GM12865 (cell line): ENCODE measurements at places on chromosomes 11 and 22.
A peak's percentile ranks its signal among the peaks of the same experiment; 100 is the strongest.

GRCh38 chr11:38952698-38953097 lies 2354.7 kb upstream of the RAG2 start:
- DNase-seq: no peak

- peak; percentile 58 for DNase-seq
Observed at GRCh38 chr11:10606536-10607208, 38.2 kb upstream of the LYVE1 start.

DNA sequence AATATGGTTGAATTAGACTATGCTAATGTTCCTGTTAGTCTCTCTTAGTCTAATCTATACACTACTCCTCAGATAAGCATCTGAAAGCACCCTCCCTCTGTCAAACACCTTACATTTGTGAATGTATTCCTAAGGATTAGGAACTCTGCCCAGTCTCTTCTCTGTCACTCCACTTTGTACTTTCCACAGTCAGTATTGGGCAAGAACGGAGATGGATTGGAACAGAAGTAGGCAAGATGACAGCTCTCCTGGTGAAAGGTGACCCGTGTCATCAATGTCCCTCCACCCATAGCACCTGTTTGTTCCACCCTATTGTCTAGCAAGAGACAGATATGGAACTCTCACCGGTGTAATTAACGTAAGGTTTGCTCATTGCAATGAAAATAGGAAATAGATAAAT lies 613.8 kb downstream of the CNTN5 start:
- no peak for DNase-seq

DNA sequence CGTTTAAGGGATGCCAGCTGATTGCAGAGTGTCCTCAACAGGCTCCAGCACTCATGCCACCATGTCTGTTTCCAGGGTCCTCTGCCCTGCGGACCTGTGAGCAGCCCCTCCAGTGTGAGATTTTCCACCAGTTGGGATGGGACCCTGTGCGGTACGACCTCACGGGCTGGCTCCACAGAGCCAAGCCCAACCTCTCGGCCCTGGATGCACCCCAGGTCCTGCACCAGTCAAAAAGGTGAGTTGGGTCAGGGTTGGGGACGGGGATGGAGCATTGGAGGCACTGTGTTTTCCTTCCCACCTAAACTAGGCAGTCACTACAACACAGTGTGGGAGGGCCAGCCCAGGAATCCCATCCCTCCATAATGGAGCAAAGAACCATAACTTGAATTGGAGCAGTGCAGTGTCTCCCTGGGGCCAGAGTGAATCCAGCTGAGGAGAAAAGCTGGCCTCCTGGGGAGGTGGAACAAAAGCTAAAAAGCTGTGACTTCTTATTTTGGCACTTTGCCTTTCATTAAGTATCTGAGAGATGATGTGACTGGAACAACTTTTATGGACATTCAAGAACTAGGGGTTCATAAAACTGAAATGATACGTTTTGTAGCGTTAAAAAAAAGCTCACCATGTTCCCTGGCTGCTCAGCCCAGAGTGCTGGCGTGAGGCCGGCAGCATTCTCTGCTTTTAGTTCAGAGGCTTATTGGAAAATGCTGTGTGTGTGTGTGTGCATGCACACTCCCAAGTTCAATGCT lies 101.8 kb downstream of the MYO18B start:
- DNase-seq: no peak

DNA sequence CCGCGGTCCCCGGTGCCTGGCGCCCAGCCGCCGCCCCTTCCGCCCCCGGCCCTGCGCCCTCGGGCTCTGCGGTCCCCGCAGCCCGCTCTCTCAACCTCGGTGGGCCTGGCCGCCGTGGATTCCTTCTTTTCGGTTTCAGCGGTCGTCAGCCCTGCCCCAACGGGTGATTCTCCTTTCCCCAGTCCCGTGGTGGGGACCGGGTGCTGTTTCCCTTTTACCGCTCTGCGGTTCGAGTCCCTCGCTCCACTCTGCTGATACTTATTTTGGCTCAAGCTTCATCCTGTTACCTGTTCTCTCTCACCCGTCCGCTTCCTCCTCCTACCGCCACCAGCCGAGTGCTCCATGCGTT lies 494 bp downstream of the ZDHHC5 start:
- DNase-seq: peak; percentile 47

GRCh38 chr11:129598378-129598777 lies 217.3 kb upstream of the TMEM45B start:
- DNase-seq: no peak

GRCh38 chr11:35260342-35260985 lies 121.5 kb downstream of the CD44 start:
- DNase-seq: no peak

GRCh38 chr11:132115454-132115853 lies 745.0 kb downstream of the NTM start:
- DNase-seq: no peak

DNA sequence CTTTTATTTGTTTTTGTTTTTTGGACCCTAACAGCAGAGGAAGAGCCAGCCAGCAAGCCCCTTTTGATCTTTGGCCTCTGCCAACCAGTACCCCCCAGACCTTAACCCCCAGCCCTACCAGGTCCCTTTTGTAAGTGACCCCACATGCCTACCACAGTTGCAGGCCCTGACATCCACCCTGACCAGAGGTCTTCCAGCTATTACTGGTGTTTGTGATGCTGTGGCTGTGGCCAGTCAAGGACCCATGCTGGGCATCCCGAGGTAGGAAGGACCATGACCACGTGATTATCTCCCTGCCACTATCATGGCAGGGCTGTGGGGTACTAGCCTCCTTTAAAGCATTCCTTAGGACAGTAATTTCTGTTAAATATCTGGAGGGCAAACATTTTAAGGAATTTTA lies 9.0 kb downstream of the MED15 start:
- no peak for DNase-seq

DNA sequence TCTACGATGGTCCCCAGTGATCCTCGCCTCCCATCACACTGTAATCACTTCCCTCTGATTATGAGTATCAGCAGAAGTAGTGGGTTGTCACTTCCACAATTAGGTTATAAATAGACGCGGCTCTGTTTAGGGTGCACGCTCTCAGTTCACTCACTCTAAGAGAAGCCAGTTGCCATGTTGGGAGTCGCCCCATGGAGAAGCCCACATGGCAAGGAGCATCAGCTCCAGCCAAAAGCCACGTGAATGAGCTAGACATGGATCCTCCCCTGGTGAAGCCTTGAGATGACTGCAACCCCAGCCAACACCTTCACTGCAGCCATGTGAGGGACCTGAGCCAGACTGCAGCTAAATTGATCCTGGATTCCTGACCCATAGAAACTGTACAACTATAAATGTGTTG lies 26.4 kb upstream of the MYOD1 start:
- no peak for DNase-seq

DNA sequence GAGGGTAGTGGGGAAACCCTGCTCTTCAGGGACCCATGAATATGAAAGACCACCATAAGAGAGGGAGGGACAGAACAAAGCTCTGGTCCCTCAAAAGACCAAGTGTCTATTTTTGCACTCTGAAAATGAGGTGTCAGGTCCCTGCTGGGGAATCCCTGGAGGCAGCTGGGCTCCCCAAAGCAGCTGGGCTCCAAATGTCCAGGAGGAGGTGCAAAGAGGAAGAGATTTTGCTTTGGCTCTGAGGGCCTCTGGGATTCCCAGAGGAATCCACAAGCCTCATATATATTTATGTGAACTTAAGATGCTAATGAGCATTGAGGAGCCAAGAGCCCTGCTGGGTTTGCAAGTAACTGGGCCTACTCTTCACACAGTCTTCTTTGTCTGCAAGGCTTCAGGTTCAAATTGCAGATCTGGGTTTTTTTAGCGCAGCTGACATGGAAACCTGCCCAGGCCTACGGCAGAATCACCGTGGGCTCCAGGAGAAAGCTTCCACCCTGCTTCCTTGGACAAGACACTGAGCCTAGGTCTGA lies 26.0 kb downstream of the CLMP start:
- no peak for DNase-seq

- DNase-seq: no peak
Observed at GRCh38 chr11:58637371-58637770, 14.9 kb downstream of the CNTF start.

DNA sequence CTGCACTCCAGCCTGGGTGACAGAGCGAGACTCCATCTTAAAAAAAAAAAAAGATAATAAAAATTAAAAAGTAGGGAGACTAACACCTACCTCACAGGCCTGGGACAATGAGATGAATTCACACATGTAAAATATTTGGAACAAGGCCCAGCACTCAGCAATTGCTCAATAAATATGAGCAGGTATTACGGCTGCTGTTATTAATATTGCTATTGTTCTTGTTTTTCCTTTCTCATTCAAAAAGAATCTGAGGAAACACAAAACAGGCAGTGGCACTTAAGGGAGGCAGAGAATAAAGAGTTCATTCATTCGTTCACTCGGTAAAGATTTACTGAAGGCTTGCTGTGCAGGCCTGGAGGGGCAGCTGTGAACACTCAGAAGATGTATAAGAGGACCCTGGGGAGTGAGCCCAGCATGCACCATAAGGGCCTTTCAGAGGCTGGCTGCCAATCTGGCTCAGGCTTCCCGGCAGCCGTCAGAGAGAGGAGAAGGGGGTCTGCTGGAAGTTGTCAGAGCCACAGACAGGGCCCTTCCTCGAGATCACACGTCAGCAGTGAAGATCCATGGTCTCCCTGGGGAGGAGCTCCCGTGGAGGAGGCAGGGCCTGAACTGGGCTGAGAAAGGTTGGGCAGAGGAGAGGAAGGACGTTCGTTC lies 51.6 kb upstream of the TCF20 start:
- no peak for DNase-seq

DNA sequence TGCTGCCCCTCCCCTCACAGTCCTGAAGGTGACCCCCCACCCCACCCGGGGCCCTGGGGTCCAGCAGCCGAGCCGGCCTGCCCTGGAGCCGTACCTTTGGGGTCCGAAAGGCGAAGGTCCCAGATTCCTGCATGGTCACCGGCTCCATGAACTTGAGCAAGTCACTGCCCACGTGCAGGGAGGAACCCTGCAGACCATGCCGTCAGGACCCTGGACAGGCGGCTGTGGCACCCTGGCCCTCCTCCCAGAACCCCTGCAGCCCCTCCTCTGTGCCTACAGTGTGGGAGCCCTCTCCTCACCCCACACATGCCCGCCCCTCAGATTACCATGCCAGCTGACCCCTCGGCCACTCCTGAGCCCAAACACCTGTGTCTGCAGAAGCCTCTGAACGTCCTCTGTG lies 14.3 kb upstream of the MAPK11 start:
- no peak for DNase-seq

- DNase-seq: no peak
Observed at GRCh38 chr22:42920101-42920820, 63.2 kb upstream of the ARFGAP3 start.

GRCh38 chr11:123760894-123761293 lies 6.6 kb upstream of the OR6X1 start:
- peak; percentile 56 for DNase-seq

DNA sequence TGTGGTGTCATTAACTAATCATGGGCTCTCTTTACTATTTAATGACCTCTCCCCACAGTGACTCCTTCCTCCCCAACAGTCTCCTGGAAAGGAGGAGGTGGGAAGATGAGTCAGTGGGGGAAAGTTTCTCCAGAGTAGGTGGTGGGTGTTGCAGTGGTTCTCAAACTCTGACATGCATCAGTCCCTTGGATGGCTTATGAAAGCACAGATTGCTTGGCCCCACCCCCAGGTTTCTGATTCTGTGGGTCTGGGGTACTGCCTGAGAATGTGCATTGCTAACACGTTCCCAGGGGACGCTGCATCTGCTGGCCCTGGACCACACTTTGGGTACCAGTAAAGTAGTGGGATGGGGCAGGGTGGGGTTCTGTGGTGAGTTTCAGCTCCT lies 9.8 kb downstream of the CD82 start:
- DNase-seq: no peak

DNA sequence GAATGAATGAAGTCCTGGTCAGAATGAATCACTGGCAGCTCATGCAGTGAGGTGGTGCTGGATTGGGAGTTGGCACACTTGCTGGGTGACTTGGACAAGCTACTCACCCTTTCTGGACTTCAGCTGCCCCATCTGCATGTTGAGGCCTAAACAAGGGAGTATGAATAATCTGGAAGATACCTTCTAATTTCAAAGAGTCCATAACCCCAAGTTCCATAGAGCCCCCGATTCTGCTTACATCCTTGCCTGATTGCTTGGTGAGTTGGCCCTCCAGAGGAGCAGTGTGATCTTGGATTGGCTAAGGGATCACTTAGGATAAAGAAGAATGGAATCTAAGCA lies 18.3 kb upstream of the ACCSL start:
- DNase-seq: no peak

DNA sequence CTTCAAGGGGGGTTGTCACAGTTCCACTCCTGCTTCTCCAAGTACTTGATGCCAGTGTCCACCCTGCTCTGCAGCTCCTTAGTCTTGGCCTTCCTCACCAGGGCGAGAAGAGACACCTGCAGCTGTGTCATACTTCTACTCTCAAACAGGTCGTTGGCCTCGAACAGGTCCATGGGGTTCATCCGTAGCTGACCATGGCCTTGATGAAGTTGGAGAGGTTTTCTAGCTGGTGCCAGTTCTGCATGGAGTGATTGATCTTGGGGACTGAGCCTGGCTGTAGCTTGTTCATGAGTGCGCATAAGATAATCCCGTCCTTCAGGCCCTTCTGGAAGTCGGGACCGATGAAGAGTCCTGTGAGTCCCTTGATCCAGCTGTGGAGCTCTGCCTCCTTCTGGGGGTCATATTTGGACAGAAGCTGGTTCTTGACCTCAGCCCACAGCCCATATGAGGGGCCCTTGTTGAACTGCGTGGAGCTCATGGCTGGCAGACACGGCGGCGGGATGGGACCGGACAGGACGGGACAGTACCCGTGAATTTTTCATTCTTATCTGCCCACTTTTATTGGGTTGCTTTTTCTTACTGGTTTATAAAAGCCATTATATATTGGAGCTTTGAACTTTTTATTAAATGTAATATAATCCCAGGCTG lies 33.4 kb upstream of the HORMAD2 start:
- no peak for DNase-seq

DNA sequence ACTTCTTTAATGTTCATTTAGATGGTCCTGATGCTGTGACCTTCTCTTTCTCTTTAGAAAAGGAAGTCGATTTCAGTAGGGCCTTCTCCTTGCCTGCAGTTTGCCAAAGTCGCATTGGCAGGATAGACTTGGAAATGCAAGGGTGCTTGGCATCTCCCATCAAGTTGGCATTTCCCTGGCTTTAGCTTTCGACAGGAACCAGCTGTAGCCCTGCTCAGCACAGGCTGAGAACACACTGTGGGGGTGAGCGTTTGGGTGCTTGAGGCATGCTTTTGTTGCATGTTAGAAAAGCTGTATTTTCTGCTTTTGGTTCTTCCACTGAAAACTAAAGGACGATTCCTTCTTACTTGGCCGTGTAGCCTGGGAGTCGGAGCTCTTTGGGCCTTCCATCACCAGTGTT lies 37.7 kb downstream of the LDLRAD3 start:
- no peak for DNase-seq

- DNase-seq: no peak
Observed at GRCh38 chr11:2675540-2675939, 24.3 kb downstream of the KCNQ1OT1 start.
